ENCODE measurements at places on chromosomes 7 and 10.

DNA sequence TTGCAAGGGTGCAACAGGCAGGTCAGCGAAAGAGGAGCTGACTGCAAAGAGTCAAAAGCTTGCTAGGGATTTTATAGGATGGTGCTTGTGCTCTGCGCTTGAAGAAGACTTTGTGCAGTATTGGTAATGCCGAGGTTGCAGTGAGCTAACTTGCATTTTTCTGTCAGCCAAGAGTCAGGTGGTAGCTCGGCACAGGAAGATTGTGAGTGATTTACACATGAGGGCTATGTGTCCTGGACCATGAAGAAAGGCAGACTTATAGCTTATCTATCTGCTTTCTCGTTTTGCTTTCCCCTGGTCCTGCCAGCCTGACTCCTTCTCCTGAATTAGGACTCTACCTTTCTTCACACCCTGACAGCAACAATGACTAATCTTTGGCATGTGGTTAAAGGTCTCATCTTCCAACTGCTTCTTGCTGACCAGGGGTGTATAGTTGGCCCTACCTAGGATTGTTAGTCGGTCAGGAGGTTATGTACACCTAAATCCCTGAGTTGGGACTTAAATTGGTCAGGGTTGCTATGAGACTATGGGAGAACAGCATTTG lies 4.1 kb upstream of the SYPL1 start:
- no peak for DNase-seq

- no peak for DNase-seq
Measured at GRCh38 chr7:33774762-33775523, 130.4 kb upstream of the BMPER start.

DNA sequence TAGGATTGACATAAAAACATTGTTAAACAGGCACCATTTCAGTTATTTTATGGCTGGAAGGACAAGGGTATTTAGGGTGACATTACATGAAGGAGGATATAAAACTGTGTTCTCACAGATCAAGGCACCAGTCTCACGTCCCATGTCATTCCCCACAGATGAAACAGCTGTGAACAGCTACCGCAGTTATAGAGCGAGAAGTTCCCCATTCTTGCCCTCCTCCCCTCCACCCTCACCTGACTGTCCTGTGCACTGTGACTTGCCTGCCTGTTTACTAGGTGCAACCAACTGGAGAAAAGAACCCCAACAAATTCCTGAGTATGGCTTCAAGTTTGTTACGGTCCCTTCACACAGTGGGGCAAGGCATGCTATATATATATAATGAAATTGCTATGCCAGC lies 141.6 kb downstream of the SND1 start:
- no peak for DNase-seq

GRCh38 chr7:3495530-3495929 lies 194.5 kb downstream of the SDK1 start:
- no peak for DNase-seq

DNA sequence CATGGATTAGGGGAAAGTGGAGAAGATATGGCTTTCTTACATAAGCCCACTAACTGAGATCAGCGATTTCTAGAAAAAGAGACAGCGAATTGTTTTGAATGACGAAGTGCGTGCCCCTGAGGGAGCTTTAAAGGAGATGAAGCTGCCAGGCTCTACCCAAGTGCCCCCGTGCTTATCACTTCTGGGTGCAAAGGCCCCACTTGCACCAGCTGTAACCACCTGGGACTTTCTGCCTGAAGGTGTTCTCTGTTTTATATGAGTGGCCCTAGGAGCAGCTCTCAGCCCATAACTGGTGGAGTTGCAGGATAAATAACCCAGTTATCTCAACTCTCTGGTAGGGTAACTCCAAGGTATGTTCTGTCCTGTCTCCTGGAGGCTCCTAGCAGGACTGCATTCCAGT lies 20.4 kb upstream of the CARD11 start:
- DNase-seq: no peak

DNA sequence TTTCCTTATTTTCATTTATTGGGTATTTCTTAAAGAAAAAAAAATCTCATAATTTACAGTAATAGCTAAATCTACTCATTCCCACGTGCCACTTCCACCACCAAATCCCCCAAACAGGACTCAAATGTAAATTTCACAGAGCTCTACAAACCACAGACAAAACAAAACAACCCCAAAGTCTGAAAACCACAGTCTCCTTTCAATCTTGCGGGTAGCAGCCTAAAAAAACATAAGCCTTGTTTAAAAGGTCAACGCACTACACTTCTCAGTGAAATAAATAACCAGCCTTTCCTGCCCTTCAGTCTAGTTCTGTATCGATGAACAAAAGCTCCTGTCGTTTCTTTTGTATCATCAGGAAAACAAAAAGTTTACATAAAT lies 121.8 kb upstream of the AFAP1L2 start:
- no peak for DNase-seq

DNA sequence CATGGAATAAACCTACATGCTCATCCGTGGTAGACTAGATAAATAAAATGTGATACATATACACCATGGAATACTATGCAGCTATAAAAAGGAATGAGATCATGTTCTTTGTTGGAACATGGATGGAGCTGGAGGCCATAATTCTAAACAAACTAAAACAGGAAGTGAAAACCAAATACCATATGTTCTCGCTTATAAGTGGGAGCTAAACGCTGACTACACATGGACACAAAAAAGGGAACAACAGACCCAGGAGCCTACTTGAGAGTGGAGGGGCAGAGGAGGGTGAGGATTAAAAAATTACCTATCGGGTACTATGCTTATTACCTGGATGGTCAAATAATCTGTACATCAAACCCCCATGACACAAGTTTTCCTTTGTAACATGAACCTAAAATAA lies 68.7 kb upstream of the SEC61G start:
- no peak for DNase-seq

- DNase-seq: no peak
Measured at GRCh38 chr7:75971309-75971960, 23.0 kb downstream of the TMEM120A start.
